ENCODE measurements at places on chromosomes 7 and 10.

DNA sequence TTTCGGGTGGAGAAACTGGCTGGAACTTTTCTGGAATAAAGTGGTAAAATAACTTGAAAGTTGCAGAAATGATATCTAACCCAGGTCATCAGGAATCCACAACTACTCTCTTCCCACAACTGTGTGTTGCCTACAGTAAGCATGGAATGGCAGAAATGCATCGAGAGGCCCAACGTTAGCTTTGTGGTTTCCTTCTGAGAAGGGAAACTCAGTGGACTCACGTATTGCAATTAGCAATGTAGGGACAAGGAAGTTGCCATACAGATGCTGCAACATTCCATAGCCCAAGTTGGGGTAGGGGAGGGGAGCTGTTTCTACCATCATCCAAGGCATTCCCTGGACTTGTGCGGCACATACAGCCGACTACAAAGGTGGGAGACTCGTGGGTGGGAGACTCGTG, 1.9 kb downstream of the PON1 start:
- DNase-seq, result peak; percentile 76

DNA sequence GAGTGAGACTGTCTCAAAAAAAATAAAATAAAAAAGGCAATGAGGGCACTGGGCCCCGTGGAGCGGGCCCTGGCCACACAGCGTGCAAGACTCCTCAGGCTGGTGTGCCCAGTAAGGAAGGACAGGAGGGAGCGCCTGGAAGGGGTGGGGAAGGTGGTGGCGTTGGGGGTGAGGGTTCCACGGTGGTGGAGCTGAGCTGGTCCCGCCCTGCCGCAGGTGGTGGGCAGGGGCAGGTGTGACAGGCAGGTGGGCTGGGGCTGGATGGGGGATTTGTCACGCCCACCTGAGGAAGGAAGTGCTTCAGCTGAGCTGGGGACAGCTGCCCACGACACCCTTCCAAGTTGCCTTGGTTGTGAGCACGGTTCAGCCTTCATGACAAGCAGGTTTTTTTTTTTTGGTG, 760 bp upstream of the PRAP1 start:
- DNase-seq, result no peak

GRCh38 chr7:67566101-67566500, 569.5 kb downstream of the TYW1 start:
- DNase-seq, result peak; percentile 1

DNA sequence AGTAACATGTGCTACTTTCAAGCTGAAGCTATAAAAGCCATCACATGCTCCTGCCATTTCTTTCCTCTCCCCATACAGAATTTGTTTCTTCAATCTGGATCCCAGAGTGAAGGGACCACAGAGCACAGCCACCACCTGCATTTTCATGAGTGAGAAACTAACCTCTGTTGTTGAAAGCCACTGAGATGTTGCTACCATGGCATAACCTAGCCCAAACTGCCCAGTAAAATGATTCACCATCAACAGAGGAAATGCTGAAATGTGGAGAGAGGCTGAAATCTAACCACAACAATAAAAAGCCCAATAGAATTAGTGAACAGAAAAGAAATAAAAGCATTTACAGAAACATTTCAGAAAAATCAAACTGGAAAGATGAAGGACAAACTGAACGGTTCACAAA, 125.2 kb downstream of the AMPH start:
- peak; percentile 31 for DNase-seq

DNA sequence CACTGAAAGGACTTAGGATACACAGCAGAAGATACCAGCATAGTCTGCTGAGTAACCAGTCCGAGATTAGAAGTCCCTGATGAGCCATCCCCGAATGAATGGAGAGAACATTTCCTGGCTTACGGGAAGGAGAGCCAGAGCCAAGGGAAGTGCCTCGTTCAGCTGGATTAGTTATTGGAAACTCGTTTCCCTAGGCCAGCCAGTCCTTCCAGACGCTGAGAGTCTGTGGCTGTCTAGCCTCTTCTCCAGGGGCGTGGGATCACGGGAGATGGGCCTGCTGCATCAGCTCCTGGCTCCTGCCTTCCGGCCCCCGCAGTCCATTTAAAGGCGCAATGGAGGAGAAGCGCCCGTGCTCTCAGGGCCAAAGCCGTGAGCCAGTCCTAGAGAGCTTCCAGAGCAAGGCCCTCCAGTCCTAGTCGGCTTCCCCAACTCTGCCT, 712.8 kb downstream of the PARD3 start:
- DNase-seq, result peak; percentile 83

- DNase-seq, result peak; percentile 92
Observed at GRCh38 chr7:131011976-131012375, 278.0 kb upstream of the KLF14 start.

GRCh38 chr10:114519756-114520293, 115.5 kb upstream of the AFAP1L2 start:
- DNase-seq, result no peak

- no peak for DNase-seq
Observed at GRCh38 chr10:75136346-75136745, 24.9 kb downstream of the SAMD8 start.

DNA sequence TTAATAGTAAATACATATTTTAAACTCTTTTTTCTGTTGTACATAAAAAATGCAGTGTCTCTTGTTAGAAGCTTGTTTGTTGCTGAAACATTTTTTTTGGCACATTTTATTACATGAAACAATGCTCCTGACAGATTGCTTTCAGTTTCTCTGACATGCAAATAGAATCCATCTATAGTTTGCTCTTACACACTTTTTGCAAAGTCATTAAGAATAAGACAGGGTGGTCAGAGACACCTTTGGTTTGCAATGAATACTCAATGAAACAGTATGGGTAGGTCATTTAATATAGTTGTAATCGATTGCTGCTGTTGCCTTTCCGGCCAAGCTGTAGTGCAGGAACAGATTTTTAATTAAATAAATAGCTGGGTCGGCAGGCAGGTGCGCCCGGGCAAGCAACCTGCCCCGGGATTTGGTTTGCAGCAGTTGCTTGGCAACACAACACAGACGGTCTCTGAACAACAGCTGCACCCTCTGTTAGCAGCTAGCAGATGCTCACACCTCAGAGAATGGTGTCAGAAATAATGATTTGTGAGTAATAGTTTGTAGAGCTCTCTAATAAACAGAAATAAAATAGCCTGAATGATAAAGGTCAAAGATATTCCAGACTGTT, 115.7 kb upstream of the CACNA2D1 start:
- DNase-seq, result no peak

GRCh38 chr10:108783897-108784296, 1139.4 kb downstream of the XPNPEP1 start:
- DNase-seq, result peak; percentile 49

DNA sequence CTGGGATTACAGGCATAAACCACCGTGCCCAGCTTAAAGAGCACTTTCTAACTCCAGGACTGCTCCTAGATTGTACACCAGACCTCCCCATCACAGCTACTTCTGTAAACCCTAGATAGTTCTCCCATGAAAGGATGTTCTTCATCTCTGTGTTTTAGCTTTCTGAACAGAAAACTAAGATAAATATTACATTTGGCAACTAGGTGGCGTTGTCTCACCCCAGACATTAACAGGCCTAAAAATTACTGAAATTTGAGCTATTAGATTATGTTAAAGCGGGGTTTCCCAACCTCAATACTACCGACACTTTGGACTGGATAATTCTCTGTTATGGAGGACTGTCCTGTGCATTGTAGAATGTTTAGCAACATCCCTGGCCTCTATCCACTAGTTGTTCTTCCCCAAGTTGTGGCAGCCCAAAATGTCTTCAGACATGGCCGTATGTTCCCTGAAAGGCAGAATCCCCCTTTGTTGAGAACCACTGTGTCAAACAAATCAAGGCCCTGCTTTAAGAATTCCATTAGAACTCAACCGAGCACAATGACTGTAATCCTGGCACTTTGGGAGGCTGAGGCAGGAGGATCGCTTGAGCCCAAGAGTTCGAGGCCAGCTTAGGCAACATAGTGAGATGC, 19.1 kb downstream of the ATOH7 start:
- DNase-seq, result peak; percentile 42

- no peak for DNase-seq
Observed at GRCh38 chr7:2644562-2645273, 12.9 kb downstream of the TTYH3 start.

- DNase-seq, result no peak
Observed at GRCh38 chr7:155685070-155685790, 40.8 kb downstream of the RBM33 start.

- DNase-seq, result no peak
Observed at GRCh38 chr10:74099420-74099819, 51.2 kb downstream of the AP3M1 start.

DNA sequence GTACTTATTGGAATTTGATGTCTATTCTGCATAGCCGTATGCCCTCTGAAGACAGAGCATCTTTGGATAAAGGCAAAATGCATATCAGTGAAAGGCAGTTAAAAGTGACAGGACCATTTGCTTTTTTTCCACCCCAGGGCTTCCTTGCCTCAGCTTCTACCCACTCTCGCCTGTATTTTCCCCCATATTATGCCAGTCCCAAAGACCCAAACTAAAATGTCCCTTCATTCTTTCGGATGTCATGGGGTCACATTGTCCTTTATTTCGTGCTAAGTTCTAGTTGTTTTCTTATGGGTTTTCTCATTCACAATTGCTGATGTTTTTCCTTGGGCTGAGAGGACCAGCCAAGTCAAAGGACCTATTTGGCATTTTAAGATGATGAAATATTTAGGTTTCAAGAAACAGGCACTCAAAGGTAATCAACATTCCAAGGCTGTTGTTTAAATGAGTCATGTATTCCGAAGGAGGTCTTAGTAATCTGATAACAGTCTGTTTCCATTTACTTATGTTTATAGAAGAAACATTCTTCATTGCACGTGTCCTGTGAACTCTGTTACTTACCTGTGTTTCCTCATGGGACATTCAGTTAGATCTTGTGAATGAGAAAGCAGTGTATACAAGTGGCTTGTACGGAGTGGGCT, 74.1 kb downstream of the DNAH11 start:
- peak; percentile 8 for DNase-seq

- peak; percentile 29 for DNase-seq
Observed at GRCh38 chr7:82109288-82109687, 334.3 kb downstream of the CACNA2D1 start.

DNA sequence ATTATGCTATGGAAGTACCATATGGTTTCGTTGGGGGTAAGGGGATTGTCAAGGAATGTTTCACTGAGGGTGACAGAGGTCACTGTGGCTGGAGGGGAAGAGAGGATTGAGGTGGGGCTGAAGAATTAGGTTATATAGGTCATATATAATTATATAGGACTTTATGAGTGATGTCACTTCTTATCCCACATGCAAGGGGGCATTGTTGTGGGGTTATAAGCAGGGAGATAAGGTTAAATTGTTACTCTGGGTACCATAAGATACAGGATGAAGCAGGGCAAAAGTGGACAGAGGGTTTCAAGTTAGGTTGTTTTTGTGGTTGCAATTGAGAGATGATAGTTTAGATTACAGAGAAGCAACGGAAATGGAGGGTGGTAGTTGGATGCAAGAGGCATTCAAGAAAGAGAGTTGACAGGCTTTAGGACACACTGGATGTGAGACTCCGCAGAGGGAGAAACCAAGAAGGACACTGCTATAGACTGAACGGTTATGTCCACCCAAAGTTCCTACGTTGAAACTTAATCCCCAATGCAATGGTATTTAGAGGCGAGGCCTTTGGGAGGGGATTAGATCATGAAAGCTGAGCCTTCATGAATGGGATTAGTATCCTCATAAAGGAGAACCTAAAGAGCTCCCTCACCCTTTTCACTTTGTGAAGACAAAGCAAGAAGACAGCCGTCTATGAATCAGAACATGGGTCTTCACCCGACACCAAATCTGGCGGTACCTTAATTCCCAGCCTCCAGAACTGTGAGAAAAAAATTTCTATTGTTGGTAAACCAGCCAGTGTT, 7.0 kb upstream of the PRR15 start:
- no peak for DNase-seq

DNA sequence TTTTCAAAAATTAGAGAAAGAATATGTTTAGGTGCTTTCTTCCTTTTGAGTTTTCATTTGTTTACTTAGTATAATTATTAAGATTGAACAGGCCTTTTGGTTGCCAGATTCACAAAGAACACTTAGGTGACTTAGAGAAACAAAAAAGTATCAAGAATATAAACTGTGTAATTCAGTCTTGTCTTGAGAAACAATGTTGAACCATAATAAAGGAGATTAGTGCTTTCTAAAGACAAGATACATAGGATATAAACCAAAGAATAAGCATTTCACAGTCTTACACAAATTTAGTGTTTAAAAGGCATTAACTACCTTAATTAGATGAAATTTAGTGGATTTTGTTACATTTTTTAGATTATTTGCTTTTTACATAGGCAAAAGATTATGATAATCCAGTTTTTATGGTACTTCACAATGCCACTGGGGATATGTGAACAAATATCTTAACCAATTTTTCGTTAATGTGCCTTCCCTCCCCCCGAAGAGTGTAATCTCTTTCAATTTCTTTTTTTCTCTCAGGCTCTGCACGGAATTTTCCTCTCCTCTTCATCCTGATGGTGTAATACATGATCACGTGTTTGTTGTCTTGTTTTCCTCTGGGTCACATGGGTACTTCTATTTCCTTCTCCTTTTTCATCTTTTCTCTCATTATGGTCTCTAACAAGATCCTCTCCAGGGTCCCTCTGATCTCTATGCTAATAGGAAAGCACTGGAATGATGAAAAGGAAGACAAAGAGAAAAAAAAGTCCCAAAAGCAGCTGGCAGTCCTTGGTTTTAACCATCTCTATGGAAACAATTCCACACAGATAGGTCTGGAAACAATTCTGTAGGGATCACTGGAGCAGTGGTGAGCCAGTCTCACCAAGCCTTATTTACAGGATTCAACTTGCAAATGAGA, 3.7 kb upstream of the HNRNPH3 start:
- DNase-seq, result peak; percentile 66

DNA sequence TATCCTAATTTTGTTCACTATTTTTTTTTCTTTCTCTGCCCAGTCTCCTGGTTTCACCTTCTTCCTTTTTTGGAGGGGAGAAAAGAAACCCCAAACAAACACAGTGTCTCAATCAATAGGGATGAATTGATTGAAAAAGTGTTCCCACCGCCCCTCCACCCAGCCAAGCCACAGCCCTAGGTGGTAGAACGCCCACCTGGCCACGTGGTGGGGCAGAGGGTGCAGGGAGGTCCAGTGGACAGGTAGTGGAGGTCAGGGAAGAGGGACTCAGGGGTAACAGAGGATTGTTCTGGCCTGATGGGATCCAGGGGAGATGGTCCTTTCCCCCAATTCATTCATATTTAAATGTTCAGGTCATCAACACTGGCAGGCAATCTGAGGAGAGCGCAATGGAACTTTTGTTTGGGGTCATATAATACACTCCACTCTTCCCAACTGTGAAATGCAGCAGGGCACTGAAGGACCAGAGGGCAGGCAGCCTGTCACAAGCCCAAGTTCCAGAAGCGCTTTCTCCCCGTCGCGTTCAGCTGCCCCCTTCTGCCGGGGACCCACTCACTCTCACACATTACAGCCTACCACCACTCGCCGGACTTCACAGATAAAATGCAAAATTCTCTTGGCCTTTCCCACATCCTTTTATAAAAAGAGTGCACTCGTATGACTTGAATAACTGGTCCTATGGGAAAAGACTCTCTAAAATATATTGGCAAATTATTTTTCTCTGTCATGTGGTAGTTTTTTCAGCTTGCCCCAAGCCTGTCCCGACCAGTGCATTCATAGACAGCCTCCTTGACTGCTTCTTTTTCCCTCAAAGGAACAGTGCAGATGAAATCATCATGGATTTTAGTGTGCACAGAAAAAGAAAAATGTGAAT, 1.6 kb downstream of the INHBA start:
- no peak for DNase-seq

- DNase-seq, result no peak
Observed at GRCh38 chr7:131845573-131846314, 289.3 kb upstream of the PODXL start.

- DNase-seq, result no peak
Observed at GRCh38 chr7:47391726-47392125, 190.2 kb downstream of the TNS3 start.

- DNase-seq, result no peak
Observed at GRCh38 chr10:116613471-116613870, 7.3 kb upstream of the PNLIPRP2 start.
